ENCODE measurements at places on chromosomes 12 and 14.

DNA sequence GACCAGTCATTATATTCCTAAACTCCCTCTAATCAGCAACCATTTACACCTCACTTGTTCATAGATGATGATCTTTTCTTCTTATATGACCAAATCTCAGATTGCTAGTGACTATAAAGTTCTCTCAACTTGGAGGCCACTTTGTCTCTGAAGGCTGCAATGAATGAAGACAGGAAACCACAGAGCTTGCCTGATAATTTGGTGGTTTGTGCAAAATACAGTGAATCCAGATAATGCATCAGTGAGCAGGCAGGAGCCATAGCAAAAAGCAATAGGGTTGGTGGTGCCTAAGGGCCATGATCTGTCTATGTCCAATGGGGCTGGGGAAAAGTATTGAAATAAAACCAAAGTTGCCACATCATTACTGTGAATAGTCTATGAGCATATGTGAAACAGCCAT is 123.8 kb upstream of the LRFN5 start:
- DNase-seq: no peak

GRCh38 chr12:6205144-6205539 is 4.9 kb downstream of the CD9 start:
- no peak for DNase-seq

GRCh38 chr12:43022838-43023237 is 433.3 kb upstream of the PRICKLE1 start:
- no peak for DNase-seq

- no peak for DNase-seq
Measured at GRCh38 chr14:68018598-68018997, 199.0 kb downstream of the RAD51B start.

DNA sequence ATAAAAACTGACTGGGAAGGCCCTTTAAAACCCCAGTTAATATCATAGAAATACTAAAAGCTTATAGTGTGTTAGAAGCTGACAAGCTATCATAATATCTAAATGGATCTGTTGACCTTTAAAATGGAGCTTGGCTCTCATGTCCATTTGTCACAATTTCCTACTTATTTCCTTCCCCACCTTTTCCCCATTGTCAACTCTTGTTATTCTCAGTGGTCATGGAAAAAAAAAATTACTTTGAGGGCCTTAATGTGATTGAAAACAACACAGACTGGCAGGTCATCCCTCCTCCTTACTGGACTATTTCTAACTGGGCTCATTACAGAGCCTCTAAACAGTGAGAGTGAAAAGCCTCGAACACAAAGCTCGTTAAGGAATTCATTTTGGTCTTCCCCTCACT is 13.7 kb upstream of the WNK1 start:
- DNase-seq: no peak

DNA sequence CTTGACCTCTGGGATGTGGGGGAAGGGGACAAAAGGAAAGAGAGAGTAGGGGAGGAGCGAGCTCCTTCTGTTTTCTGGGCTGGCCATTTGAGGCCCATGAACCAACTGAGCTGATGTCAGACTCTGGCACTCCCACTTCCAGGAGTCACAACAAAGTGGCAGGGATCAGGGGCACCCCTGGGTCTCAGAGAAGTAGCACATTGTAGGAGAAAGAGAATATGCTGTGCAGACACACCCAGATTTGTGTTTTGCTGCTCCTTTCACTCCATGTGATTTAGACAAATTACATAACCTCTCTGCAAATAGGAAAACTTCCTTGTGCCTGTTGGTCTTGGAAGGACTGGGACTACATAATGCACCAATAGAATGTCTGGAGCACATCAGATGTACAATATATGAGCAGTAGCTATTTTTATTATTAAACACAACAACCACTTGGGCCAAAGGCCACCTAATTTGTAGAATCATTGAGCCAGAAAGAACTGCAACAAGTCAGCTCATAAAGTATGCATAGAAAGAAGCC is 265.5 kb downstream of the ZFP36L1 start:
- DNase-seq: no peak

GRCh38 chr14:50603565-50603964 is 43.6 kb downstream of the ATL1 start:
- DNase-seq: no peak

Data from GM19239 (cell line).